ENCODE measurements at places on chromosomes 5 and 9.
A peak's percentile ranks its signal among the peaks of the same experiment; 100 is the strongest.

DNA sequence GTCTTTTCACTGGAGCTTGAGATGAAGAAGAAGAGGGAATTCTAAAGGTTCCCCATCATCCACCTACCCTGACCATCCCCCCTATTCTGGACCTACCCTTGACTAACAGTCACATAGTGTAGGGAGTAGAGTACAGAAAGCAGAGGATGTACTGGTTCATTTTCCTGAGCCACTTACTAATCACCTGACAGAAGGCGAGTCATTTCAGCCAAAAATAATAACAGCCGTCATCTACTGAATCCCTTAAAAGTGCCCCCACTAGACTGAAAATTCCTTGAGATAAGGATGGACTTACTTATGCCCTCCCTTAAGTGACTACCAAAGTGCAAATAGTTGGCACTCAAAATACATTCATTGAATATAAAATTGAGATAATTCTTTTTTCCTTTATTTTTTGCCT is 112.2 kb downstream of the FOXD1 start:
- peak; percentile 5 for DNase-seq

DNA sequence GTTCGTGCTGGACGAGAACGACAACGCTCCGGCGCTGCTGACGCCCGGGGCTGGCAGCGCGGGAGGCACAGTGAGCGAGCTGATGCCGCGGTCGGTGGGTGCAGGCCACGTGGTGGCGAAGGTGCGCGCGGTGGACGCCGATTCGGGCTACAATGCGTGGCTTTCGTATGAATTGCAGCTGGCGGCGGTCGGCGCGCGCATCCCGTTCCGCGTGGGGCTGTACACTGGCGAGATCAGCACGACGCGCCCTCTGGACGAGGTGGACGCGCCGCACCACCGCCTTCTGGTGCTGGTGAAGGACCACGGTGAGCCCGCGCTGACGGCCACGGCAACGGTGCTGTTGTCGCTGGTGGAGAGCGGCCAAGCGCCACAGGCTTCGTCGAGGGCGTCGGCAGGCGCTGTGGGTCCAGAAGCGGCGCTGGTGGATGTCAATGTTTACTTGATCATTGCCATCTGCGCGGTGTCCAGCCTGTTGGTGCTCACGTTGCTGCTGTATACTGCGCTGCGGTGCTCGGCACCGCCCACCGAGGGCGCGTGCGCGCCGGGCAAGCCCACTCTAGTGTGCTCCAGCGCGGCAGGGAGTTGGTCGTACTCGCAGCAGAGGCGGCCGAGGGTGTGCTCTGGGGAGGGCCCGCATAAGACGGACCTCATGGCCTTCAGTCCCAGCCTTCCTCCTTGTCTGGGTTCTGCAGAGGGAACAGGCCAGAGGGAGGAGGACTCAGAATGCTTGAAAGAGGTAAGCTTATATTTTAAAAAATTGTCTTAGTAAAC is 2.2 kb downstream of the PCDHA13 start:
- no peak for DNase-seq

DNA sequence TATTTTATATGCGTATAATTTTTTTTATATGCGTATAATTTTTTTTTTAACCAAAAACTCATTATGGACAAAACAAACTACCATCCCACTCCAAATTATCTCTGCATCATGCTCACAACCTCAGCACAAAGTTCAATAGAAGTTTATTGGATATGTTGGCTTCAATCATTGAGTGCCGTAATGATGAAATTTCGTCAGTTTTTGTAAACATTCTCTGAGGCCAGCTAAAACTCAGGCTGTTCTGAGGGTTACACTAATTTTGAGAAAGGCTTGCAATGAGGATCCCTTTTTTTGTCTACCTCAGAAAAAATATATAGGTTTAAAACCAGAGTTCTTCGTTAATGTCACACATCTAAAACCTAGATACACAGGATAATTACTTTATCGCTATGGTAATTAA is 1253.2 kb downstream of the EFNA5 start:
- DNase-seq, result no peak

GRCh38 chr5:51651889-51652288 is 268.6 kb downstream of the ISL1 start:
- peak; percentile 66 for DNase-seq

DNA sequence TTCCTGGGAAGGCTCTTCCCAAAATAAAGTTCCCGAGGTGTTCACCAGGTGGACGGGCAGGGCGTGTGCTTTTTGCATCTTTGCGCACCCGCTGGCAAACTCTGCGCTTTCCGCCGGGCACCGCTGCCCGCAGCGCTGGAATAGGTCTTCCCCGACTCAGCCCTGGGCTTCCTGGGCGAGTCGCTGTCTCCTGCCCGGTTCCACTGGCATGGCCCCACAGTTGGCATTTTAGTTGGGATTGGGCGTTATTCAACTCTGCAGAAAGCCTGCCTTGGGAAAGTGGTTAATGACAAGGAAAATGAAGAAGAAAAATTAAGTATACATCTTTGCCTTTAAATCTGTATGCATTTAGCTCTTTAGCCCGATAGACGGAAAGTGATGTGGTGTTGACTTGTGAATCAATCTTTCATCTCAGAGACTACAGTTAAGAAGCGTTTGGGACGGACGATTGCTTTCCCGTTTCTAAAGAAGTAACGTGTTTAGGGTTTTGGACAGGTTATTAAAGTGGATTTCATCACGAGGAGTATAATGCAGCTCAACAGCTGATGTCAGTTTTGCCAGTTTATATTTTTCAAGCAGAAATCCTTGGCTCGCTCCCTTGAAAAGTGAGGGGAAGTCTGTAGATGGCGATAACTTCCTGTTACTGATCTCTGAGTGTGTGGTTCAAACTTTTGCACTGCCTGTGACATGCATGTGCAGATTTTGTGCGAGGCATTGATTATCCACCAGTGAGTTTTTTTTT is 946 bp downstream of the ADCY2 start:
- no peak for DNase-seq

DNA sequence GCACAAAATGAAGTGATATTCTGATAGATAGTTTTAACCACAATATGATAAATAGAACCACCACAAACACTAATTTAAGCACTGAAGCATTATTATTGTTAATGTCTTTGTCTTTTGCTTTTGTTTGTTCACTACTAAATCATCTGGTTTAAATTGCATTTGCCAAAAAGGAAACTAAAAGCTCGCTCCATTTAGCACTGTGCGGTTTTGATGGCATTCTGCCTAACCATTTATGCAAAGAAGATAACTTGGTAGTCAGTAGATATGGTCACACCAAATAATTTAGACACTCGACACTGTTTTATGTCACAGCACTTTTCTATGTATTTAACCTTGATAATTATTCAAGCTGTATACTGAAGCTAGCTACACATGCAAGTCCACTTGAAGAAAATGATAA is 849.8 kb upstream of the CDH6 start:
- no peak for DNase-seq

GRCh38 chr9:94082553-94082952 is 1.7 kb upstream of the PTPDC1 start:
- DNase-seq, result no peak

DNA sequence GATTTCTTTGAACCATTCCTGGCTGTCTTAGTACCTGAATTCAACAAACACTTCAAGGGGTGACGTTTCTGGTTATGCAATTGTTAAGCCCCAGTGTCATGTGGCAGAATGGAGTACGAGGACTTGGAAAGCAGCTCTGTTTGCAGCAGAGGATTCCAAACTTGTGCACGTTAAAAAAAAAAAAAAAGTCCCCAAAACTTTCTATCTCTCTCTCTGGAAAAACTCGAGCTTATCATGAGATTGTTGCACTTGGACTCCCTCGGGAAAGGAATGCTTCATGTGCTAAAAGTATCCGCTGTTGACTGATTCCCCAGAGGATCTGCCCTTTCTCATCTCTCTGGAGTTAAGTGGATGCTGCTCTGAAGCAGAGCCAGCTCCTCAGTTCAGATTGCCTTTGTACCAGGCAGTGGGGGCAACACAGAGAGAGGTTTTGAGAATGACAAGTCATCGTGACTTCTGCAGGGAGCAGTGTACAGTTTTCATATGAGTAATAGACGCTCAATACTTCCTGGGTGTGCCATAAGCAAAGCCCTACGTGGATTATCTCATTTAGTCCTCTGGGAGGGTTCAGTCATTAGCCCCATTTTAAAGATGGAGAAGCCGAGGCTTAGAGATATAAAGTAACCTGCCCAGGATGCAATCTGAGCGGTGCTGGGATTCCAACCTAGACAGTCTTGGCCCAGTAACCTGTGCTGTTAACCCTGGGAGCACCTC is 28.1 kb downstream of the TMOD1 start:
- DNase-seq, result no peak

DNA sequence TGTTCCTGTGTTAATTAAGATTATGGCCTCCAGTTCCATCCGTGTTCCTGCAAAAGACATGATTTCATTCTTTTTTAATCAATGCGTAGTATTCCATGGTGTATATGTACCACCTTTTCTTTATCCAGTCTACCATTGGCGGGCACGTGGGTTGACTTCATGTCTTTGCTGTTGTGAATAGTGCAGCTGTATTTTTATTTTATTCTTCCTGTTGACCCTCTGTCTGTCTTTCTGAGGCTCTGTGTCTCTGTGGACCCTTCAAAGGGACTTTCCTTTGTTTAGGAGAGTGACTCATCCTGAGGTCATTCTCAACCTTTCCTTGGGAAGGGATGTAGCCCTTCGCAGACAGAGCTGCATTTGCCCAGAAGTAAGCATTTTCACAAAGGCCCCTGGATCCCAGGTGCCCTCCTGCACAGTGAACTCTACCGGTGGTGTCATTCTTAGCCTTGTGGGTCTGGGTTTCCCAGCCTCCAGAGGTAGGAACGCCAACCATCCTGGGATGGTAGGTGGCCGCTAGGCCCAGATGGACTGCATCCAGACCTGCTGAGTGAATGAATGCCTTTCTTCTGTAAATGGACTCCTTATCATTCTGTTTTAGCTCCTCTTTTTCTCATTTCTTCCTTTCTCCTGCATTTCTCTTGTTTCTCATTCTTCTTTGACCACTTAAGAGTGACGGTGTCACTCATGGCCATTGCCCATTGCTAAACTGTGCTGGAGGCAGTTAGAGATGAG is 22.4 kb downstream of the TRIO start:
- peak; percentile 94 for DNase-seq

- DNase-seq, result peak; percentile 66
Observed at GRCh38 chr9:38362852-38363588, 29.5 kb upstream of the ALDH1B1 start.

- no peak for DNase-seq
Observed at GRCh38 chr5:167513381-167513780, 778.1 kb upstream of the WWC1 start.

GRCh38 chr9:74795081-74795480 is 92.6 kb downstream of the TRPM6 start:
- no peak for DNase-seq

DNA sequence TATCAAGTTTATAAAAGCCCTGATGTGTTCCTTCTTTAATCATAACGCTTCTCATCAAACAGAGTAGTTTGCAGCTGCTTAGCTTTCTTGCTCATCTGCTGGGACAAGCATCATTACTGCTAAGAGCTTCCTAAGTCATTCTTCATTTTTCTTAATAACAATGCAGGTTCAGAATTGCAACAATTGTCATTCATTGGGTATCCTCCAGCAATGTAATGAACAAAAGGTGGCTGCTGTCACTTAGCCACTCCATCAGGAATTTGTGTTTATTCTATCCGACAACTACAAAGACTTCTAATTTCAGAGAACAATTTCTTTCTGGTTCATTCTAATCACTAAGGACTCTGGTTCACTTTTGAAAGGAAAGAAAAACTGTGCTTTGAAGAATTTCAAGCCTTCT is 836.7 kb upstream of the CDH10 start:
- no peak for DNase-seq

DNA sequence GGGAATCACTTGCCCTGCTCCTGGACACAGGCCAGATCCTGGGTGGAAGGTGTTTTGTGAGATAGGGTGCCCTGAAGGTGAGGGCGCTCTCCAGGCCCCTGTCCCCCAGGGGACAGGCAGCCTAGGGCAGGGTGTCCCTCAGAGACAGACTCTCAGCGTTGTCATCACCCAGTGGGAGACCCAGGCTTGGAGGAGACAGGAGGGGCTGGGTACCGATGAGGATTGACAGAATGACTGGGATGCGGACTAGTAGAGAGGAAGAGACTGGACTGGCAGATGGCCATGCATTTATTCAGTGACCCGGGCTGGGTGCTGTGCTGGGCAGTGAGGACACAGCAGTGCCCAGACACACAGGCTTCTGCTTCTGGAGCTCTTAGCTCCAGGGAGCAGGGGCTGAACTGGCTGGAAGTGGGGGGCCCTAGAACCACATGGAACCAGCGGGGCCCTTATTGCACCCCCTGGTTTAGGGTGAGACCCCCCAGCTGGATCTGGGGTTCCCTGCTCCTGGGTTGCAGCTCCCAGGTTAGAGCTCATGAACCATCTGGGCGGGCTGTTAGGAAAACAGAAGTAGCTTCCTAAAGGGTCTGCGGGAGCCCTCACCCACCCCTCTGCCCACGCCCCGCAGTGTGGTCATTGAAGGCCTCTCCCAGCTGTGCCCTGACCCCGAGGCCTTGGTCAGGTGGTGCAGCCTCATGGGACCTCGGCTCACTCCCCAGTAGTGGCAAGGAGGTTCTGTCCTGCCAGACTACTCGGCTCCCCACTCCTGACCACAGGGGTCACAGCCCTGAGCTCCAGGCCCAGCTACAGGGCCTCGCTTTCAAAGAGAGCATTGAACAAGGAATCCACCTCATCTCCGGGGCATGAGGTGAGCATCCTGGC is 116.7 kb upstream of the LMX1B start:
- DNase-seq, result no peak

GRCh38 chr9:120324996-120325642 is 254.8 kb downstream of the CDK5RAP2 start:
- DNase-seq, result no peak

DNA sequence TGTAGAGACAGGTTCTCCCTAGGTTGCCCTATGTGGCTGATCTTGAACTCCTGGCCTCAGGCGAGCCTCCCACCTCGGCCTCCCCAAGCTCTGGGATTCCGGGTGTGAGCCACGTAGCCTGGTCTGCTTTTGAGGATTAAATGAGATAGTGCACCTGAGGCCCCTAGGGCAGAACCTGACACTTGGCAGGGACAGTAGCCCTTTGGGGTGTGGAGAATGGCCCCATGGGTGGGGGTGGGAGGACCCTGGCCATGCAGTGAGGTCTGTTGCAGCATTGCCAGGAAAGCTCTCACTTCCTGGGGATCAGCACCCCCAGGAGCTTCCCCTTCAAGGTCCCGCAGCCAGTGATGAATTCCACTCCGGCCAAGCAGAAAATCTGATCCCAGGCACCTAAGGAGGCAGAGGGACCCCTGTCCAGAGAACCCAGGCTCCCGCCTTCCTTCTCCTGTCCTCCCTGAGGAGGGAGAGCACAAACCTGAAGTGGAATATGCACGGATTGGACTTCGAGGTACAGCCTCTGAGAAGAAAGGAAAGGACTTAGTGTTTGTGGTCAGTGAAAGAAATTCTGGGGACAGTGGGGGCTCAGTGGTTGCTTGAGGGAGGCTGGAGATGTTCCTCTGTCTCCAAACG is 73.9 kb upstream of the UNC5A start:
- no peak for DNase-seq

GRCh38 chr5:121833617-121834016 is 18.1 kb upstream of the FTMT start:
- no peak for DNase-seq

GRCh38 chr5:112865128-112865527 is 4.0 kb downstream of the SRP19 start:
- no peak for DNase-seq

DNA sequence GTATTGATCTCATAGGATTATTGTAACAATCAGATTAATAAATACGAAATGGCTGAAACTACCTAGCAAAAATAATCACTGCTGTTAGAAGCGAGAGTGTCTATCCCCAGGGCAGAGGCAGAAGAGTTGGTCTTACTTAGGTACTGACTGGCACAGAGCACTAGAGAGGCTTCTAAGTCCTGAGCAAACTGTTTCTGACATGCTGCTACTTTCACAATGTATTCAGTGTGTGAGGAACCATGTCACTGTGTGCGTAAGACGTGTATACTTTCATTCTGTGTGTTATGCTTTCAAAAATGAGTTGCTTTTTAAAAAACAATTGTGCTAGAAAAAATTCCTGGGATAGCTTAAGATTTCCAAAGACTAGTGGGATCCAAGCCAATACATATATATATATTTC is 5.5 kb upstream of the KLHL9 start:
- DNase-seq, result no peak
